ENCODE measurements at places on chromosomes 7 and 10. TPM values are rescaled to one million over a fixed set of nuclear protein-coding genes. Genes with fewer than 3 reads are reported as not detected.

GRCh38 chr7:52482076-52482475 lies 553.4 kb upstream of the POM121L12 start:
- no peak for DNase-seq

Gene BTBD16
- total RNA-seq = not detected

- no peak for DNase-seq
Observed at GRCh38 chr10:33800545-33800944, 466.1 kb upstream of the NRP1 start.

- DNase-seq = no peak
Observed at GRCh38 chr7:142733271-142733670, 16.0 kb upstream of the PRSS1 start.

Gene CALHM2
- total RNA-seq = 2.7 TPM

Gene GLCCI1
- 15.5 TPM for total RNA-seq

All from GM23338 (cell line).